ENCODE measurements at places on chromosomes 2 and 18. TPM values are rescaled to one million over a fixed set of nuclear protein-coding genes. Genes with fewer than 3 reads are reported as not detected.

Gene SERPINB12
- not detected for total RNA-seq

Gene CD207
- not detected for total RNA-seq

- no peak for DNase-seq
Observed at GRCh38 chr2:33489835-33490431, 13.5 kb downstream of the RASGRP3 start.

DNA sequence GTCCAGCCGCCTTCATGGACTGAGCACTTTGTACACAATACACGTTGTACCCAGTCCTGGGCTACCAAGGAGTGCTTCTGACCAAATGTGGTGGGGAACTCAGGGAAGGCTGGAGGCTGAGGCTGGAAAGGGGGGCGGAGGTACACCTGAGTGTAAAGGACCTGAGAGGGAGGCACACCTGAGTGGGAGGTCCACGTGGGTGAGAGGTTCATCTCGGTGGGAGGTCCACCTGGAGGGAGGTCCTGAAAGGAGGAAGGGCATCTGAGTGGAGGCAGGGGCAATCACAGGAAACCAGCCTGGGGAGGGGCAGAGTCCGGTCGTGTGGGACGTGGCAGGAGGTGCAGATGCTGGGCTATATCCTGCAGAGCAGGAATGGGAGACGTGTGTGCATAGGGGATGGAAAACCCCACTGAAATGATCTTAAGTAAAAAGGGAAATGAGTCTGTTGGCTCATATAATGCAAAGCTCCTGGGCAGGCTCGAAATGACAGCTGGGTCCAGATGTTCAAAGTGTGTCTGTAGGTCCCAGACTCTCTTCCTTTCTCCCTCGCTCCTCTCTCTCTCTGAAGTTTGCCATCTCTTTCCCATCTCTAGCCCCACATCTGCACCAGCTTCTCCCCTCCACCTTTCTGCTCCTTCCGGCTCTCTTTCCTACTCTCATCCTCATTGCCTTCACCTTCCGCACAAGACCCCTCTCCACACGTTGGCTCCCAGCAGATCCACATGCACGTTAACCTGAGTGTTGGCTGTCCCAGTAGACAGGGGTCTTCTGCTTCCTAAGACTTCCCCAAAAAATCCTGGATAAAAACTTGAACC is 137.7 kb downstream of the PXDN start:
- no peak for DNase-seq

DNA sequence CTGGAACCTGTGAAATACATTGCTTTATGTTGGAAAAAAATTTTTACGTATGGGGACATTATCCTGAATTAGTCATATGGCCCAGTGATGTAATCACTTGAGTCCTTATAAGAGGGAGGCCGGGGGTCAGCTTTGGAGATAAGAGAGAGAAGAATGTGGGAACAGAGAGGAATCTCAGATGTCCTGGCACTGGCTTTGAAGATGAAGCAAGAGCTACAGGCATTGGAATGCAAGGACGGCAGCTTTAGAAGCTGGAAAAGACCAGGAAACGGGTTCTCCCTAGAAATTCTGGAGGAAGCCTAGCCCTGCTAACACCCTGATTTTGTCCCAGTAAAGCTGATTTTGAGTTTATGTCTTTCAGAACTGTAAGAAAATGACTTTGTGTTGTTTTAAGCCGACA is 1129.9 kb upstream of the GYPC start:
- no peak for DNase-seq
